Vagina (tissue), 2 donors: ENCODE measurements at places on chromosomes 16 and 17.

GRCh38 chr16:56614549-56614991 lies 6.2 kb downstream of the MT2A start:
- no peak for DNase-seq

DNA sequence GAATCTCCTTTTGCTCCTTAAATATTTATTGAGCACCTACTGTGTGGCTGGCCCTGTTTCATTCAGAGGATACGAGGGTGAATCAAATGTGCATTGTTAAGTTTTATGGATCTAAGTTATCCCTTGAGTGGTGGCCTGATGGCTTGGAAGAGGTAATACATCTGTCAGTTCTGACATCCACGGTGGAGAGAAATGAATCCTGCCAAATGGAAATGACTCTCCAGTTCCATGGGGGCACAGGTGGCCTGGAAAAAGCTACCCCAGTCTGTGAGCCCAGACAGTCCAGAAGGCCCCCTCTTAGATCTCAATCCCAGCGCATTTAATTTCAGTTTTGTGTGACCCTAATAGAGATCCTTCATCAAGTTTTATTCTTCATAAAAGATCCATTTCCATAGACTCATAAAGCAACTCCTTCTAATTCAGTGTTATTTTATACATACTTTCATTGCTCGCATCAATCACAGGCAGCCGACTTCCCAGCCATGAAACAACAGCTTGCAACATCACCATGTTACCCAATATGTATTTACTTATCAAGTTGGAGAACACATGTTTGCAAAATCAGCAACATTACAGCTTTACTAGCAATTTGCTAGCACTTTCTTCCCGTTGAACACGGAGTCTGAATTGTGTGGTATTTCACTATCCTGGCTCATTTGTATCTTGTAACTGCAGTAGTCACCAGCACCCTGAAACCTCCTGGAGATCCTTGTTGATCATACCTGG lies 334.8 kb upstream of the HSBP1 start:
- DNase-seq = no peak

DNA sequence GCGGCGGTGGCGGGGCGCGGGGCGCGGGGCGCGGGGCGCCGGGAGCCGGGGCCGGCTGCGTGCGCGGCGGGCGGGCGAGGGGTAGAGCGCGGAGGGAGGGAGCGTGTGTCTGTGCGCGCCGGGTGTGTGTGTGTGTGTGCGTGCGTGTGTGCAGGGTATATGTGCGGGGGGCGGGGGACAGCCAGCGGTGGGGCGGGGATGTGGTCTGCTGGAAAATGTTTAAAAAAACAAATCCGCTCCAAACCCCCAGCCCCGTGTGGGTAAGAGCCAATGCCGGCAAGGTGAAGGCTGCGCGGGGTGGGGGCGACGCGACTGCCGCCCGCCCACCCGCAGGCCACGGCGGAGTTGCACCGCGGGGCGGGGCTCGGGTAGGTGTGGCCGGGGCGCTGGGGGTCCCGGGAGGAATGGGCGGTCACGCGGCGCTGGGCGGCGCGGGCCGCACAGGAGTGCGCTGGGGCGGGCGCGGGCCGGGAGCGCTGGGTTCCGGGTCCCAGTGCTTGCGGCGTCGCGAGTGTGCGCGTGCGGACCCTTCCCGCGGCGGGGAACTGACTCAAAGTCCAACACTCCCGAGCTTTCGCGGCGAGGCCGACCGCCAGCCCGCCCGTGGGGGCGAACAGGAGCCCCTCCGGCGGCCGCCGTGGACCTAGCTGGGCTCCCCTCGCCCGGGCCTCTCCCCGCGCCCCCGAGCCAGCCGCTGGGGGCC lies at the start of gene CYGB:
Gene CYGB (minus strand): TSS at position 132 of the 703 bp plus-strand sequence. CDS start 167 bp downstream, outside the sequence.
- no peak for DNase-seq

DNA sequence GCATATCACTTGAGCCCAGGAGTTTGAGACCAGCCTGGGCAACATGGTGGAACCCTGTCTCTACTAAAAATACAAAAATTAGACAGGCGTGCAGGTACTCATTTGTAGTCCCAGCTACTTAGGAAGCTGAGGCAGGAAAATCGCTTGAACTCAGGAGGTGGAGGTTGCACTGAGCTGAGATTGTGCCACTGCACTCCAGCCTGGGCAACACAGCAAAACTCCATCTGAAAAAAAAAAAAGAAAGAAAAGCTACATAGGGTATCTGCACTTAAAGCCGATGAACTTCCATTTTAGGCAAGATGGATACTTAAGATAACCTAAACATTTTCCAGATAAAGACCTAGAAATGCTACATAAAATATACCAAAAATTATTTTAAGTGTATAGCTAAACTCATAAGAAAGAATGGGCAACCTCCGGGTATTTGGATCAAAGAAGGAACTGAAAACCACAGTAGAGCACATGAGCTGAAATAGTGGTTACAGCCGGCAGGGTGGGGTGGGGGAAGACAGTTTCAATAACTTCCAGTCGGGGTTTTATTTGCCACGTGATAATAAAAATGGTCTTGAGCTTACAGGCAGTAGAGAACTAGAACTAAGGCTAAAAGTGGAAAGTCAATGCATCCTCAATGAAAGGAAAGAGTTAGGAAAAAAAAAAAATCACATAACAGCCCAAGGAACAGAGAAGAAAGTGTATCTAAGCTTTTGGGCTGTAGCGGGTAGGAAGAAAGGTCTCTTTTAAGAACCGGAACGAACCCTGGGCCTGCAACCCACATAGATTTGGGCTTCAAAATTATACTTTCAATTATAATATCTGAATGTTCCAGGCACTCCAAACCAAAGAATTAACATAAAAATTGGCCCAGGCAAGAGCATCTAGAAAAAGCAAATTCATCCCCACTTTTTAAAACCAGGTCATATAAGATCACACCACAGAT lies 53.1 kb downstream of the CFDP1 start:
- no peak for DNase-seq

DNA sequence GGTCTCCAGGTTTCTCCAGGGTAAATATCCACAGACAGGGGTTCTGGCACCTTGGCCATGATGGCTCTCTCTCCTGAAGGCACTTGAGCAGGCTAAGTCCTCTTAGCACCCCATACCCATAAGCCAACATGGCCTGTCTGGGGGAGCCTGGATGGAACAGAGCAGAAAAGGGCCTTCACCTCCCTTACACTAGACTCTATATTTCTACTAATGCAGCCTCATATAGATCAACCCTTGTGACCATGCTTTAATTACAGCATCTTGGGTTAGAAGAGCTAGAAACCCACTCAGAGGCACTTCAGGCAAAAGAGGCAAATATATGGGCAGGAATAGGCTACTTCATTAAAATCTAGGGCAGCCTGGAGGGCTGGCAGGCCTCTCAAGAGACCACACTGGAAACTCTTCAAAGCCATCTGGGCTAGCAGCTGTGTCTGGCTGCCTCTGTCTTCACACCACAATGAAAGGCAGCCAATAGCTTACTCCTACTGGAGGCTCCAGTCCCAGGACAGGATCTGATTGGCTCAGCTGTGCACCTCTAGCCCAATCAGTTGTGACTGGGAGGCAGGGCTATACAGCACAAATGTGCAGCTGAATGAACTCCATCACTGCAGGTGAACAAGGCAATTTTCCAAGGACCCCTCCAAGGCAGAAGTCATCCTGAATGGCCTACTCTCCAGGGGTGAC lies 4.7 kb upstream of the CDT1 start:
- no peak for DNase-seq

- DNase-seq = no peak
Observed at GRCh38 chr17:19238167-19238505, 970 bp downstream of the EPN2 start.

- no peak for DNase-seq
Observed at GRCh38 chr17:60047046-60047445, 31.7 kb downstream of the HEATR6 start.

GRCh38 chr16:89365044-89365467 lies 125.3 kb downstream of the ANKRD11 start:
- no peak for DNase-seq

DNA sequence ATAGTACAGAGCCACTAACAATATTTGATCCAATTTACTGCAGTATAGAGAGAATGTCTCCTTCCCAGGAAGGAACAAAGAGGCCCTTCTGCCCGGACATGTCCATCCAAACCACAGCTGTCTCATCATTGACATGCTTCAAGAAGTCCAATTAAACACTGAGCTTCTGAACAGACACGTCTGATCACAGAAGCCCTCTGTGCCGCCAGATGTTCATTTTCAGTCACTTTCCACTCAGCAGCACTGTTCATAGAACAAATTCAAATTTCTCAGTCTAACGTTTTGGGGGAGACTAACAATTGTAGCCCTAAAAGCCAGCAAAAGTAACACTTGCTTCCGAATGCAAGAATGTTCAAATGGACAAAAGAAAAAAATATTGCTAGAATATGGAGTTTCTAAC lies 15.3 kb downstream of the ZC3H7A start:
- no peak for DNase-seq

DNA sequence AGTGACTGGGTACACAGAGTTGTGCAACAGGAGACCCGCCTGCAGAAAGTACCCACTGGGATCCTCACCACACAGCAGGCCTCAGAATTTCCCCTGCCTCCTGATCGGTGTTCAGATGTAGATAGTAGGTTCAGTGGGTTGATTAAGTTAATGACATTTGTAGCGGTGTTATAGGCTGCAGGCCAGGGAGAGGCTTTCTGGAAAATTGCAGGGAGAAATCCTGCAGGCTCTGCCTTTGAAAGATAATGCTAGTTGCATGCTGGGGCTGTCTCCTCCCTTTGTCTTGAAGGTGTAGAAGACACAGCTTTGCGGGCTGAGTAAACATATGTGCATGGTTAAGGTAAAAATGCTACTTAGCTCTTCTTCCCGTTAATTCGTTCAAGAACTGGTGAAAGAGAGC lies 406.3 kb upstream of the RBFOX1 start:
- DNase-seq = no peak

- no peak for DNase-seq
Observed at GRCh38 chr16:72677662-72678447, 370.1 kb downstream of the ZFHX3 start.
